ENCODE measurements at places on chromosomes 11 and 22. TPM values are rescaled to one million over a fixed set of nuclear protein-coding genes. Genes with fewer than 3 reads are reported as not detected.

The KRTAP5-1 gene
- total RNA-seq: not detected

The PHF21B gene
- total RNA-seq: not detected

The MPZL3 gene
- 30.5 TPM for total RNA-seq

The FAM227A gene
- total RNA-seq: 0.36 TPM

DNA sequence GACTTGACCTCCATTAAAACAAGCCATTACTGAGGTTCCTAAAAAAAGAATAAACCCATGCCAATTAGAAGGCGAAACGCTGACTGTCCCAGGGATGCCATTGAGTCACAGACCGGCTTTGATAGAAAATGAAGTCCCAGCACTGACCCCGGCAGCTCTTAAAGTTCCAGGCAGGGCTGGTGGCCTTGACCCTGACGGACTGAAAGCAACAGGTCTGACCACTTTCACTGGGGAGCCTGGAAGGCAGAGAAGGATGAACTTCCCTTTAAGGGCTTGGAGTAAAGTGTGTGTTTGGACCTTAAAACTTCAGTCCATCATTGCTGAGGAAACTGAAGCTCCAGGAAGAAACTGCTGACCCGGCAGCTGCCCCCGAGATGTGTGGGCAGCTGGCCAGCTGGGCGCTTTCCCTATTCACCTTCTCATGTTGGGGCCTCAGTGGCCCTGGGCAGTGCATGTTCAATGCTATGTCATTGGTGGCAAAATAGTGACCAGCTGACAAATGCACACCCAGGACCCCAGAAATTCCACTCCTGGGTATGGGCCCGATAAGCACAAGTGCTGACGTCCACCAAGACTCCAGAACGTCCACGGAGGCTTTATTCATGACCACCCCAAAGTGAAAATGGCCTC lies 18.9 kb upstream of the EFCAB6 start:
- no peaks in the 10 kb centered on the region for H3K4me1 ChIP-seq
- H3K27me3 ChIP-seq: peaks cover 9% of the 10 kb centered on the region
- H3K27ac ChIP-seq: no peak overlapping the region
- DNase-seq: no peak
- H3K4me3 ChIP-seq: no peak overlapping the region

DNA sequence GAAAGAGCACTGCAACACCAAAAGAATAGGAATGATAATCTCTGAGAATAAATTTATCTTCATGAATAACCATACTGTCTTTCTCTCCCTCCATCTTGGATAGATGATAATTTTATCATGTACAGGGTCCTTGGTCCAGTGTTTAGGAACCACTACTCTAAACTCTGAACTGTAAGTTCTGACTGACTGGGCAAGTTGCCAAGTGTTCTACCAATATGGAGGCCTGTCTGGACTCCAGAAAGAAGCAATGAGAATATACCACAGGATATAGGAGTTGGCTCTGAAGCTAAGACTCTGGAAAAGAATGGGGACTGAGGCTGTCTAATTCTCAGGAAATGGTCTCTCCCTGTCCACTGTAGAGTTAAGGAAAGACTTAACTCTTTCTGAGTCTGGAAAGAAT lies 1.5 kb downstream of the FHIP1B start:
- peak overlapping the region; percentile 6 for H3K4me3 ChIP-seq
- peaks cover 39% of the 10 kb centered on the region for H3K4me1 ChIP-seq
- H3K36me3 ChIP-seq: peaks cover 8% of the 10 kb centered on the region
- no peak for DNase-seq
- H3K27me3 ChIP-seq: no peaks in the 10 kb centered on the region

- H3K27me3 ChIP-seq: no peaks in the 10 kb centered on the region
- no peak overlapping the region for H3K4me3 ChIP-seq
- H3K4me1 ChIP-seq: no peaks in the 10 kb centered on the region
- no peak overlapping the region for H3K27ac ChIP-seq
- H3K36me3 ChIP-seq: no peaks in the 10 kb centered on the region
- no peak for DNase-seq
These were observed 31.6 kb downstream of the ACER3 start for GRCh38 chr11:76892306-76892705.

GRCh38 chr11:132632641-132633124 lies 899.6 kb downstream of the OPCML start:
- no peaks in the 10 kb centered on the region for H3K36me3 ChIP-seq
- H3K27ac ChIP-seq: no peak overlapping the region
- DNase-seq: no peak
- H3K27me3 ChIP-seq: no peaks in the 10 kb centered on the region
- no peaks in the 10 kb centered on the region for H3K4me1 ChIP-seq
- no peak overlapping the region for H3K4me3 ChIP-seq

DNA sequence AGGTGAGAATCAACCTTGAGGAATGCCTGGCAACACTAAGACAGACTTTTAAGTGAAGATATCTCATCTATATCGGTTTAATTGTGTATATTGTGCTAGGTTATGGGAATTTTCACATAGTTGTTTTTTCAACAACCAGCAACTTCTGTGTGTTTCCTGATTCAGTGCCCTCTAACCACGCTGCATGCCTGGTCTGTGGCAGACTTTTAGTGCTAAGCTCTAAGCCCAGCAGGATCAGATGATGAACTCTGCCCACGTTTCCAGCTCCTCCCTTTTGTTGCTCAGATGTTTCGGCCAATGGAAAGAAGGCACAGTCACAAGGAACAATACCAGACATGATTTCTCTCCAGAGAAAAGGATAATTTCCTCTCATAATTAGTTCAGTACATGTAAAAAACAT lies 1.4 kb upstream of the VWA5A start:
- peaks cover 9% of the 10 kb centered on the region for H3K4me1 ChIP-seq
- no peak for DNase-seq
- H3K4me3 ChIP-seq: no peak overlapping the region
- H3K27me3 ChIP-seq: no peaks in the 10 kb centered on the region
- peaks cover 12% of the 10 kb centered on the region for H3K36me3 ChIP-seq

DNA sequence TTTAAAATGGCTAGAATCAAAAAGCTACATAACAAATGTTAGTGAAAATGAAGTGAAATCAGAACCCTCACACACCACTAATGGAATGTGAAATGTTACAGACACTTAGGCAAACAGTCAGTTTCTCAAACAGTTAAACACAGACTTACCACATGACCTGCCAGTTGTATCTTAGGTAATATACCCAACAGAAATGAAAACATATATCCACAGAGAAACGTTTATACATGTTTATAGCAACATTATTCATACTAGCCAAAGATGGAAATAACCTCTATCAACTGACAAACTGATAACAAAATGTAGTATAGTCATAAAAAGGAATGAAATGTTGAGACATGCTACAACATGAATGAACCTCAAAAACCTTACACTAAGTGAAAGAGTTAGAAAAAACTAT lies 131.5 kb upstream of the TRPC6 start:
- H3K36me3 ChIP-seq: no peaks in the 10 kb centered on the region
- H3K4me3 ChIP-seq: no peak overlapping the region
- H3K27me3 ChIP-seq: no peaks in the 10 kb centered on the region
- DNase-seq: no peak
- no peak overlapping the region for H3K27ac ChIP-seq
- no peaks in the 10 kb centered on the region for H3K4me1 ChIP-seq

- no peaks in the 10 kb centered on the region for H3K36me3 ChIP-seq
- no peaks in the 10 kb centered on the region for H3K4me1 ChIP-seq
- no peaks in the 10 kb centered on the region for H3K27me3 ChIP-seq
These were observed 12.9 kb downstream of the OR51E2 start for GRCh38 chr11:4684631-4685285.

DNA sequence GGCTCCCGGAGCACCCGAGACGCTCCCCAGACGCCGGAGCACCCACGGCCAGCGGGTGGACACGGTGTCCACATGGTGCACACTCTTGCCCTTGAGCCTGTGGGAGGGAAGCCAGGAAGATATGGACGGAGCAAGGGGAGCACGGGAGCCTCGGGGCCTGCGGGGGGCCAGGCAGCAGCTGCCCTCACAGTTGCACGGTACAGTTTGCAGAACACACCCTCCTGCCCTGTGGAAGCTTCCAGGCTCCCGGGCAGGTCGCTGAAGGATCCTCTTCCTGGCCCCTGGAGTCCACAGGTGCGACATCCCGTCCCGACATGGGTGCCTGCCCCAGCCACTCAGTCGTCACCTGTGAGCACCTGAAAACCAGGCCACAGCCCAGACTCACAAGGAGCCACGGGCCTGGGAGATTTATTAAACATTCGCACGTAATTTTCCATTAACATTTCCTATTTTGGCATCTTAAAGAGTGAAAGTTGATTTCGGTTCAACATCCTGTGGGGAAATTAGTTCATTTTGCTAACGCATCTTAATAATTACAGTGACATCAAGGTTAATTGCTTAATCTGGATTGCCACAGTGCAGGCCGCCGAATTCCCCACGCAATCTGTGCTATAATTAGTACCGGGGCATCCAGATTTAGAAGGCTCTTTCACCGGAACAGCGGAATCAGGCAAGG lies 253.3 kb downstream of the BRD1 start:
- no peak for DNase-seq
- no peak overlapping the region for H3K4me3 ChIP-seq
- H3K4me1 ChIP-seq: no peaks in the 10 kb centered on the region
- H3K36me3 ChIP-seq: peaks cover 3% of the 10 kb centered on the region
- H3K27me3 ChIP-seq: no peaks in the 10 kb centered on the region

DNA sequence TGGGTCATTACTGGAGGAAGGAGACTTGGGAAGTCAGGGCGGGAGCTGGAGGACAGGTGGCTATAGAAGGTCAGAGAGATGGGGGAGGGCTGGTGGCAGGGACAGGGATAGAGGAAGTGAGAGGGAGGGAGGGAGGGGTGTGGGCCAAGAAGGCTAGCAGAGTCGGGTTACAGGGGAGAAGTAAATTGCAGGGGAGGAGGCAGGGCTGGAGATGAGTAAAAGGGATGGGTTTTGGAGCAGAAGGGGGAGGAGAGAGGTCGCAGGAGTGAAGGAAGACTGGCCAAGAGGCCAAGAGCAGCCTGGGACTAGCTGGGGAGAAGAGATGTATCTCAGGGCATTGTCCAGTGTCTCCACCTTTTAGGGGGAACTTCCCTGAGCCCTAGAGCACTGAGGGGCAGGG lies 33.0 kb downstream of the LRRC10B start:
- no peak overlapping the region for H3K4me3 ChIP-seq
- H3K27me3 ChIP-seq: peaks cover 8% of the 10 kb centered on the region
- no peak overlapping the region for H3K27ac ChIP-seq
- DNase-seq: no peak

GRCh38 chr11:70912226-70912840 lies 340.0 kb downstream of the SHANK2 start:
- H3K27ac ChIP-seq: no peak overlapping the region
- no peak overlapping the region for H3K4me3 ChIP-seq
- peaks cover 32% of the 10 kb centered on the region for H3K27me3 ChIP-seq
- DNase-seq: peak; percentile 10
- H3K4me1 ChIP-seq: no peaks in the 10 kb centered on the region
- H3K36me3 ChIP-seq: no peaks in the 10 kb centered on the region

DNA sequence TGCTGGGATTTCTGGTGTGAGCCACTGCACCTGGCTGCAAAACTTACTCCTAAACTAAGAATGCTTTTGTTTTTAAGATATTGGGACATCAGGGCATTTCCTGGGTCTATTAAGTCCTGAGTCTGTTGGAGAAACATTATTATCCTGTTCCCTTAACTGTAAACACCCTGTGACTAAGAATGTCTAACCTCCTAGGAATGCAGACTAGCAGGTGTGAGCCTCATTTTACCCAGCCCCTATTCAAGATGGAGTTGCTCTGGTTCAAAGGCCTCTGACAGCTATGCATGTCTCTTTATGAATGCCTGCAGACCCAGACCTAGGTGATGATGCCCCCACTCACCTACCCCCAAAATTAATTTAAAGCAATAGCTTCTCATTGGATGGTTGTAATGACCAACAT lies 46.2 kb downstream of the DEPDC5 start:
- no peaks in the 10 kb centered on the region for H3K27me3 ChIP-seq
- no peak for DNase-seq

DNA sequence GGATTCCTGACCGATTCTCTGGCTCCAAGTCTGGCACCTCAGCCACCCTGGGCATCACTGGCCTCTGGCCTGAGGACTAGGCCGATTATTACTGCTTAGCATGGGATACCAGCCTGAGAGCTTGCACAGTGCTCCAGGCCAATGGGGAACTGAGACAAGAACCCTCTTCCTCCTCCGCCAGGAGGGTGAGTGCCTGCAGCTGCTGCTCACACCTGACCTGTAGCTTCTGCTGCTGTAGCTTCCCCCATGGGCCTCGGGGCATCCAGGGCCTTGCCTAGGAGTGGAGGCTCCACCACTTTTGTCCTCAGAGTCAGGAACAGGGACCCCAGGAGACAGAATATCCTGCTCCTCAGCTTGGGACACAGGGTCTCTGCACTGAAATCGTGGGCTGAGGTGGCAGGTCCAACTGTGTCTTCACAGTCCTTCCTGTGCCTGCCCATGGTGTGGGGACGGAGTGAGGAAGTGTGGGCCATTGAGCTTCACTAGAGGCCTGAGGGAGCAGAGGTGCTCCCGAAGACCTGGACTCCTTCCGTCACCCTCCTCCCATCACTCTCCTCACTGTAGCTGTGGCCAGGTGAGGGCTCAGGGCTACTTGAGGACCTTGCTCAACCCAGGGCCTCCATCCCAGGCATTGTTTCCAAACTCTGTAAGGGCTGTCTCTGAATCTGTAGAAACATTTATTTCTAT lies 103.8 kb downstream of the ZNF280B start:
- H3K27me3 ChIP-seq: peaks cover 11% of the 10 kb centered on the region
- no peaks in the 10 kb centered on the region for H3K36me3 ChIP-seq

- peaks cover 52% of the 10 kb centered on the region for H3K4me1 ChIP-seq
- no peaks in the 10 kb centered on the region for H3K27me3 ChIP-seq
- H3K4me3 ChIP-seq: no peak overlapping the region
- peaks cover 74% of the 10 kb centered on the region for H3K36me3 ChIP-seq
- H3K27ac ChIP-seq: peak overlapping the region; percentile 94
These were observed 15.1 kb downstream of the APOL6 start for GRCh38 chr22:35663371-35663770.

DNA sequence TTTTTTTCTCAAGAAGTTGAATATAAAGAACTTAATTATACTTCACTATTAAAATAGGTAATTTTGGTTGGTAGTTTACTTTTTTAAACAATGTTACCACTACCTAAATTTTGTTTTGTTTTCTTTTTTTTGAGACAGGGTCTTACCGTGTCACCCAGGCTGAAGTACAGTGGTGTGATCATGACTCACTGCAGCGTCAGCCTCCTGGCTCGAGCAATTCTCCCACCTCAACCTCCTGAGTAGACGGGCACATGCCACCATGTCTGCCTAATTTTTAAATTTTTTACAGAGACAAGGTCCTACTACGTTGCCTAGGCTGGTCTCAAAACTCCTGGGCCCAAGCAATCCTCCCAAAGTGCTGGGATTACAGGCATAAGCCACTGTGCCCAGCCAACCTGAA lies 17.6 kb downstream of the SPCS2 start:
- peaks cover 11% of the 10 kb centered on the region for H3K36me3 ChIP-seq
- no peak overlapping the region for H3K27ac ChIP-seq
- DNase-seq: no peak
- peaks cover 19% of the 10 kb centered on the region for H3K4me1 ChIP-seq
- no peak overlapping the region for H3K4me3 ChIP-seq
